OCI-M1 (cell line): ENCODE measurements at places on chromosomes 7 and 10.

- DNase-seq = no peak
Observed at GRCh38 chr10:29104661-29105399, 184.0 kb upstream of the LYZL1 start.

DNA sequence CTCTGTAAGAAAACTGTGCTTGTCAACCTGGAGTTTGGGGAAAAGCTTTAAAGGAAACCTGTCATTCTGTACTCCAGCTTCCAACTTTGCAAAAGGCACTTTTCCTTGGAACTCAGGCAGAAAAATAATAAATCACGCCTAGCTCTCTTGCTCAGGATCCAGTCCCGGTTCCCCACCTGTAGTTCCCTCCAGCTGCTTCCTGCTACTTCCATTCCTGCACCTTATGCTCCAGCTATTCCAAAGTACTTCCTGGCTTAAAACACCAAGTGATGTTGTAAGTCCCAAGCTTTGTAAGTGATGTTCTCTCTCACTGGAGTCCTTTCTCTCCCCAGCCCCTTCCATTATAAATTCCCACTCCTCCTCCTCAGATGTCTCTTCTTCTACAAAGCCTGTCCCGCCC is 98.6 kb downstream of the GRM8 start:
- DNase-seq = no peak

- DNase-seq = no peak
Observed at GRCh38 chr10:22315455-22316285, 518 bp upstream of the COMMD3 start.

DNA sequence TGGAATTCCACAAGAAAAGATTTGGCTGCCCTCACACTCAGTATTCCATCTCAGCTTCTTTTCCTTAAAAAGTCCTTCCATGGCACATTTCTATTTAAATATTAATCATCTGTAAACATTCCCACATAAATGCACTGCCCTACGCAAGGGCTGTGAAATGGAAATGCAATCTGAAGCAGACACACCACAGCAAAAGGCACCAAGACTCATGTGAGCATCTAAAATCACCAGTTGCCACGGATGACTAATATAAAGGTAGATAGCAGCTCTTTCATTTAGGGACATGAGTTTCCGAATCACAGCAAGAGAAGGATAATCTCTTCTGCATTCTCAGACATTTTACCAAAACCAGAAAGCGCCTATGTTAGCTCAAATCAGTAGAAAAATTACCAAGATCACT is 31.6 kb downstream of the COA1 start:
- DNase-seq = no peak

GRCh38 chr7:121961089-121961867 is 88.3 kb downstream of the PTPRZ1 start:
- DNase-seq = peak; percentile 1

DNA sequence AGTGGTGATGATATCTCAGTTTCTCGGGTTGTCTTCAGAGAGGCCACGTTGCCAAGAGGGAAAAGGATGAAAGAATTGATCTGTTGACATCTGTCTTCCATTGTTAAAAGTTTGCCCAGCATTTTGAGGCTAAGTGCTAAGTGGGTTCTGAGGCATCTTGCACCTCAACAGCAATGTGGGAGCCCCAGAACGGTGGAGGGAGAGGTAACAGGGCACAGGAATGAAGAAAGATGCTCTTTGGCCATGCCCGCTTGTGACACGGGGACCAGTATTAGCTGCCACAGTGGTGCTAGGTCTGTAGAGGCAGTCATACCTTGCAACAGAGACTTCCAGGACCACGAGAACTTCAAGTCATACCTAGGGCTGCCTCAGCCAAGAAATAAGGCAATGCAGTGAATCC is 106.6 kb upstream of the NUPR2 start:
- DNase-seq = no peak

DNA sequence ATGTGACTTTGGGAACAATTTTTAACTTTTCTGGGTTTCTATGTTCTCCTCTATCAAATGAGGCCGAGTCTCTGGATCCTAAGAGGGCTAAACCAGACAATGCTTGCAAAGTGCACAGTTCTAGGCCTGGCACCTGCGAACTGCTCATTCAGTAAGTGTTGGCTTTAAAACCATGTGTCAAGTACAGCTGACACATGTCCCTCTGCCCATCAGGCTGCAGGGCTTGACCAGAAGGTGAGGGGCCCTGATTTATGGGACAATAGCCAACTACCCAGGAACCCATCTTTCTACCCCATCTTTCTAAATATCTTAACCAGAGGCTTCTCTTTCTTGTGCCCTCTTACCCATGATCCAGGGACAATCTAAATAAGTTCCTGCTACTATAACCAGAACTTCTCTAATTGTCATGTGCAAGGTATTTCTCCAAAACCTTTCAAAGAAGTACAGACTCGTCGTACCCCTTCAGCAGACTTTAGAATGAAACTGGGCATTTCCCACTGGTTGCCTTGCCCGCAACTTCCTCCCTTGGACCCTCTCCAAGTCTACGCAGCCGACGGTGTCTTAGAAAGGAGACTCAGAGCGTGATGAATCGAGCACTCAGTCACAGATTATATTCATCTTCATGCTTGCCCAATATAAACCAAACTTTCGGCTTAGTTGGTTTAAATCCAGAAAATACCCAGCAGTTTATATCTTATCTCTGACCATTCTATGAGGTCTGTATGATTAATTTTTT is 69.8 kb upstream of the STEAP1B start:
- DNase-seq = peak; percentile 41

GRCh38 chr7:156897673-156898072 is 4.7 kb upstream of the LMBR1 start:
- DNase-seq = no peak

GRCh38 chr7:127221731-127222130 is 31.0 kb downstream of the GRM8 start:
- DNase-seq = no peak

DNA sequence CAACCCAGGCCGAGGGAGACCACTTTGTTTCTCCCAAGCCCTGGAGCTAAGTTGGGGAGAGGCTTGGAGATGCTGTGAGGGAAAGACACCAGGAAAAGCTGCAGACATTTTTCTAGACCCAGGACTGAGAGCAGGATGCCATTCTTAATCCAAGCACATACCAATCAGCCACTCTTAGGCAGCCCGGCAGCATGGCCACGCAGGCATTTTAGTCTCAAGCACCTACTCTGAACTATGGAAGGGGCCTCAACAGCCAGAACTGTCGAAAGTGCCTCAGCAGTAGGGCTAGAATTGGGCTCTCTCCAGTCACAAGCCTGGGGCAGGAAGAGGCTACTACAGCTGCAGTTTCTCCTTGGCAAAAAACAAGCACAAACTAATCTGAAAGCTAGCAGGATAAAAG is 57.8 kb downstream of the GCC1 start:
- DNase-seq = no peak

- no peak for DNase-seq
Observed at GRCh38 chr7:16084370-16084769, 337.0 kb downstream of the CRPPA start.

DNA sequence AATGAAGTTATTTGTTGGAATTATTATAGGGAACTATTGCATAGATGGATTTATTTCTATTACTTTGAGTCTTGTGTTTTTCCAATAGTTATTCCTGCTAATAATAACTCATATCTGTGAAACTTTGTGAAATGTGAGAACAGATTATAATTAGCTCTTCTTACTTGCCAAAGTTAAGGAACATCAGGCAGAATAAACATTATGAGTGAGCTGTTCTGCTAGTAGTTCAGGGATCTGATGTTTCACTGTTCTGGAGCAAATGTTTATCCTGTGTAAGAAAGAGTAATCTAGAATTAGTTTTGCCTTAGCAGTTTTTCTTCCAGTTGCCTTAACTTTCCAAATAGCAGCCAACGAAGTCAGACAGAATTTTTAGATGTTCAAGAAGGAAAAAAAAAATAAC is 245.2 kb upstream of the PLXDC2 start:
- no peak for DNase-seq

GRCh38 chr10:127168261-127168660 is 28.1 kb downstream of the INSYN2A start:
- no peak for DNase-seq

DNA sequence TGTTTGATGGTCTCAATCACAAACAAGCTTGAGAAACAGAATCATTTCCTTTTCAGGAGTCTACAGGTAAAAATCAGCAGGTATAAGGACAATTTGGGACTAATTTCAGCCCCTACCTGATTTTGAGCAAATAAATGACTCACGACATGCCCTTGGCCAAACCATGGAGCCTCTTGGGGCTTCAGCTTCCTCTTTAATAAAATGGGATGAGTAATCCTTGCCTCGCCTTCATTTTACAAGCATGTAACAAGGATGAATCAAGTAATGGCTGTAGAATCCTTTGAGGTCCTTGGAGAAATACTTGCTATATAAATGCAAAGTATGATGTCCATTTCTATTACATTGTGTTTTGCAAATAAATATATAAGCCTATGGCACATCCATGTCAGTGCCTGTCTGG is 212.8 kb upstream of the PODXL start:
- DNase-seq = no peak
